ENCODE measurements at places on chromosomes 11 and 22.

GRCh38 chr11:1924646-1925372 is 5.3 kb downstream of the TNNT3 start:
- no peak for DNase-seq

DNA sequence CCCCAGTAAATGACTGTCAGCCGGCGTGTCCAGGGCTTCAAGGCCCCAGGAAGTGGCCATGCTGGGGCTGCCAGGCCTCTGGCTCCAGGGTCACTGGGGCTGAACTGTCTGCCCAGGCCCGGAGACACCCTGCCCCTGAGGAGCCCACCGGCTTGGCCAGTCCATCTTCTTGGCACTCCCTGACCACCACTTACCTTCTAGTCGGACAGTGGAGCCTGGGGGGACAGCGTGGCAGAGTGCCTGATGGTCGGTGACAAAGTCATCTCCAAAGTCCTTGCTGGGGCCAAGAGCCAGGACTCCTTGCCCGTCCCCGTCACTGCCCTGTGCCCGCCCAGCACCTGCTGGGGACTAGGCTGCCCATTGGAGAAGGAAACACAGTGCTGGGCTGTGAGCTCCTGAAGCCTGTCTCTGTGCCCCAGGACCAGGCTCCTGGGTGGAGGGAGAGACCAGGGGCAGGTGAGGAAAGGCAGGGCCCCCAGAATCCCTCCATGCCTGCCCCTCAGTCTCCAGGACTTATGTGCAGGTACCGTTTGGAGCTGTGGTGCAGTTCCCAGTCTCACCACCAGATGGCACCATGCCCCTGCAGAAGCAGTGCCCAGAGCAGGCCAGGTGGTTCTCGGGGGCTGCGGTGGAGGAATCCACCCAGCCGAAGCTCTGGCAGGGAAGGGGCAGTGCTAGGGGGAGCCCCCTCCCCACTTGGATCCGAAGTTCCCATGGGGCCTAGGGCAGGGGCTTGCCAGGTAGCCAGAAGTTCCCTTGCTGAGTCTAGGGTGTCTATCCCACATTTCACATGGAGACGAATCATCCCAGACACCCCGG is 6.0 kb upstream of the CCDC188 start:
- peak; percentile 76 for DNase-seq

- DNase-seq: peak; percentile 86
Observed at GRCh38 chr22:32996702-32997101, 61.5 kb downstream of the SYN3 start.

DNA sequence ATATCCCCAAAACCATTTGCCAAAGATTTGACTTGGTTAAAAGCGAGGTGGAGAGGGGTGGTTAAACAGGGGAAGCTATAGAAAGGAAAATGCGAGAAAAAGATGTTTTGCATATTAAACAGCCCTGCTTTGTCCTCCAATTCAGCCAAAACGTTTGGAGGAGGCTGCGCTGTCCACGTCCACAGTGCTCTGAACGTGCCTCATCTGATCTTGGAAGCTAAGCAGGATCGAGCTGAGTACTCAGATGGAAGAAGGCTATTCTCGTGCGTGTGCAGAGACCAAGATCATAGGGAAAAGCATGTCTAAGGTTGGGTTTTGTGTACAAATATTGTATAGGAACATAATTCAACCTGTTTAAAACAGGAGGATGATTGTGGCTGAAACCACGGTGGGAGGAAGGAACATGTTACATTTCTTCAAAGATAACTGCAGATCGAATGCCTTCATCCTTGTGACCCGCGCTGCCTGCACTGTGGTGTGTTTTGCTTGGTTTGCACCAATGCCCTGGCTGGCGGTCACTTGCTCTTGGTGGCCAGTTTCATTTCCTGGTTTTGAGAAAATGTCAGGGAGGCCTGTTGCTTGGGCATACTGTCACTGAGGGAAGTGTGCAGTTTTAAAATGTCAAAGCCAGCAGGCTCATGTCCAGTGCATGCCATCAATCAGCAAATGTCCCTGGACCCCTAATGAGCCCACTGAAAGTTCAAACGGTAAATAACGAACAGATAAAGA is 40.4 kb downstream of the FLI1 start:
- DNase-seq: no peak

DNA sequence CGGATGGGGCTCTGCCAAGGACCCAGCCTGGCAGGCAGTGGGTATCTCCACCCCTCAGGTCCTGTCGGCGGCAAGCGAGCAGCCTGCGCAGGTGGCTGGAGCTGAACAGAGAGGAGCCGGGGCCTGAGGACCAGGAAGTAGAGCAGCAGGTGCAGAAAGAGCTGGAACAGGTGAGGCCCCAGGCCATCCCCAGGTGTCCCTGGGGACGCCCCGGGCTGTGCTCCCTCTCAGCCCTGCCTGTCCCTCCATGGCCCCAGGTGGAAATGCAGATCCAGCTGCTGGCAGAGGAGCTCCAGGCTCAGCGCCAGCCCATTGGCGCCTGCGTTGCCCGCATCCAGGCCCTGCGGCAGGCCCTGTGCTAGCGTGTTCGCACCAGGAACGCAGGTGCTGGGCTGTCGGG is 44.0 kb downstream of the PISD start:
- no peak for DNase-seq

DNA sequence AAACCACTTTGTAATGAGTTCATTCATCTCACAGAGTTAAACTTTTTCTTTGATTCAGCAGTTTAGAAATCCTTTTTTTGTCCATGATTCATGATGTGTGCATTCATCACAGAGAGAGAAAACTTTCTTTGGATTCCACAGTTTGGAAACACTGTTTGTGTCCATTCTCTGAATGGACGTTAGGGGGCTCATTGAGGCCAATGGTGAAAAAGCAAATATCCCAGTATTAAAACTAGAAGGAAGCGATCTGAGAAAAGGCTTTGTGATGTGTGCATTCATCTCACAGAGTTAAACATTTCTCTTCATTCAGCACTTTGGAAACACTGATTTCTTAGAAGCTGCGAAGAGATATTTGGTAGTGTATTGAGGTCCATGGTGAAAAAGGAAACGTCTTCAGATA is 155.6 kb upstream of the TRIM48 start:
- no peak for DNase-seq

- no peak for DNase-seq
Observed at GRCh38 chr22:48438800-48439559, 1388.7 kb downstream of the BRD1 start.

- no peak for DNase-seq
Observed at GRCh38 chr22:41147722-41148121, 55.3 kb downstream of the EP300 start.

- DNase-seq: peak; percentile 42
Observed at GRCh38 chr22:45284705-45285262, at the start of gene UPK3A. Gene UPK3A (plus strand): TSS chr22:45284949. CDS start chr22:45285014, 65 bp downstream.

- no peak for DNase-seq
Observed at GRCh38 chr11:60957188-60957587, 5.2 kb upstream of the SLC15A3 start.

DNA sequence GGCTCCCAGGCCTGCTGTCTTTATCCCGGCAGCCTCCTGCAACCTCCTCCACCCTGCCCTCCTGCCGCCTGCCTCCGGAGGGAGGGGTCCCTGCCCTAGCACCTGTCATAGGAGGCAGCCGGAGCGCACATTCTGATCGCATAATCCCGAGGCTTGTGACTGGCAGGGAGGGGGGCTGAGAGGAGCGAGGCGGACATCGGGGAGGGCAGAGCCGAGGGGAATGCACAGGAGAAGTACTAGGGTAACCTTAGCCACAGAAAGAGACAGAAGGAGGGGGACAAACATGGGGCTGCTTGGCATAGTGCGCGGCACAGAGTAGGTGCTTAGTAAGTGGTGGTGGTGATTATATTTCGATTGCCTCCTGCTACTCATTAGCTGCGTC is 9.2 kb upstream of the ALX4 start:
- no peak for DNase-seq

DNA sequence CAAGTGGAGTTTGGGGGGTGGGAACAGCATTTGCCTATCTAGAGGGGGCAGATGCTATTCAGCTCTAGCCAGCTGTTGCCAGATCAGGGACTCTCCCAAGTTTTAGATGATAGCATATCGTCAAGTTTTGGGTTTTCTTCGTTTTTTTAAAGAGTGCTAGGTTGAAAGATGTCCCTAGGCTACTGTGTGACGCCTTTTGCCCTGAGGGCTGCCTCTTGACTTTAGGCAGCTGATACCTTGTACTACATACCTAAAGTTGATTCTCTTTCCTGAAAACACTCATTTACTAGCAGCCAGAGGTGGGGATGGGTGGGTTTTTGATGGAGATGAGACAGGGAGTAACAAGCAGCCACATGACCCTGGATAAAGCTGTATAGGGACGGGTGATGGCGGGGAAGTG is 87.1 kb downstream of the ABTB2 start:
- DNase-seq: no peak

DNA sequence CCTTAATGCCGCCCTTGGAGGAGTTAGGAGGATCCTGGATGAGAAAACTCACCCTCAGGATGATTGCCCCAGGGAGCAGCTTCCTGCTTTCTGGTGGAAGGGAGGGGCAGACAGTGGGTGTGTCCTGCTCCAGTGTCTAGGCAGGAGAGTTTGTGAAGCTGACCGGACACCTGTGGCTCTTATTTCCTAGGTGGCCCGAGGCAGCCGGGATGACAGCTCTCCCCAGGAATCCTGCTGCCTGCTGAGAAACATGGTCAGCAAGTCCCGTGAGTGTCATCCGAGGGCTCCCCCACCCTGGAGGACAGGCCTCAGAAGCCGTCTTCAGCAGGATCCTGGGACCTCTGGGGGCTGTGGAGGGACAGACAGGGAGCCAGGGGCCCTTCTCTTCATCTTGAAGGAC is 50.4 kb downstream of the ST3GAL4 start:
- no peak for DNase-seq

- no peak for DNase-seq
Observed at GRCh38 chr11:79043726-79044125, 397.1 kb downstream of the TENM4 start.

GRCh38 chr11:16166571-16166970 is 189.8 kb downstream of the SOX6 start:
- DNase-seq: no peak

GRCh38 chr11:32388871-32389770 is 46.2 kb downstream of the WT1 start:
- no peak for DNase-seq

DNA sequence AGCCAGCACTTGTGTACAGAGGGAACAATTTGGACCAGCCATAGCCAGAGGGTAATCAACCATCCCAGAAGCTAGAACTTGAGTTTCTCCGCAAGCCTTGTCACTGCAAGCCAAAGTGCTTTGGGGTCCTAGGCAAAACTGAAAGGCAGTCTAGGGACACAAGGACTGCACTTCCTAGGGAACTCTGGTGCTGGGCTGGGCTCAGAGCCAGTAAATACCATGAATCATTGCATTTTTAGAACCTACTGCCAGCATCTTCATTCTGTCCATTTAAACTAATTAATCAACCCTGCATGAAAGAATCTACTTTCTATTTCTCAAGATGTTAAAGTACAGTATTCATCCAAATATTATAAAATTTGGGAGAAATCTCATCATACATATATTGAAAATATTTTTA is 20.0 kb downstream of the PATE3 start:
- DNase-seq: no peak

GRCh38 chr11:133808393-133809140 is 36.7 kb downstream of the SPATA19 start:
- DNase-seq: no peak

GRCh38 chr11:122162095-122162494 is 46.1 kb upstream of the BLID start:
- DNase-seq: no peak

DNA sequence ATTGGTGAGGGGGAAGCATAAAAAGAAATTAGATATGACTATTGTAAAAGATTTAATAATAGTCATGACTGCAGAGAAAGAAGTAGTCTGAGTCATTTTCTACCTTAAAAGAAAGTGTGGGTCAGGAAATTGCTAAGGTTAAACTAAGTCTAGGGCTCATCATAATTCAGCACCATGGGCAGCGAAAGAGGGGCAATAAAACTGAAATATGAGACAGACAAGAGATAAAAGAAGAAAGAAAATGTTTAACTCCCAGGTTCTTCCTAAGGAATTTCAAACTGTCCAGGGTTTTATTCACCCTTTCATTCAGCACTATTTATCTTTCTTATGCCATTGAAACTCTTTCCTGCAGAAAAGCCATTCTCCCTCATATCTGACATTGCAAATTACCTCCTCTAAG is 114.4 kb upstream of the API5 start:
- DNase-seq: no peak

GRCh38 chr22:34943830-34944229 is 122.1 kb upstream of the ISX start:
- DNase-seq: no peak

Measured in tibial artery (tissue), 4 donors.